Epithelial cell of proximal tubule (primary cell): ENCODE measurements at places on chromosomes 5 and 9. TPM values are rescaled to one million over a fixed set of nuclear protein-coding genes. Genes with fewer than 3 reads are reported as not detected.

The PCDHA10 gene
- total RNA-seq, result under 0.01 and 0.06 TPM in 2 replicates

DNA sequence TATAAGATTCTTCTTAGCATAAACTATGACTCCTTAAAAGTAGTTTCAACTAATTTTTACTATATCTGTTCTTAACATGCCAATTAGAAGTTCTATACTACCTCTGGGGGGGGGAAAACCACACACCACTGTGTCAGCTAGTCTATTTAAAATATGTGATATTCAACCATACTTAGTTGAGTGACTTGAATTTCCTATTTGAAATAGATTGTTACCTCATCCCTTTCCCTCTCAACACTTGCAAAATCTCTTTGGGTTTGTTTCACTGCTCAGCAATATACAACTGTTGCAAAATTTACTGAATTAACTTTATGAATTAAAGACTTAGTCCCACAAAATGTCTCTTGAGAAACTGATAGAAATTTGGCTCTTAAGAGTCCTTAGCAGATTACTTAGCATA is 151.1 kb upstream of the POU5F2 start:
- DNase-seq, result no peak

The IL3 gene
- total RNA-seq, result not detected in 2 replicates

DNA sequence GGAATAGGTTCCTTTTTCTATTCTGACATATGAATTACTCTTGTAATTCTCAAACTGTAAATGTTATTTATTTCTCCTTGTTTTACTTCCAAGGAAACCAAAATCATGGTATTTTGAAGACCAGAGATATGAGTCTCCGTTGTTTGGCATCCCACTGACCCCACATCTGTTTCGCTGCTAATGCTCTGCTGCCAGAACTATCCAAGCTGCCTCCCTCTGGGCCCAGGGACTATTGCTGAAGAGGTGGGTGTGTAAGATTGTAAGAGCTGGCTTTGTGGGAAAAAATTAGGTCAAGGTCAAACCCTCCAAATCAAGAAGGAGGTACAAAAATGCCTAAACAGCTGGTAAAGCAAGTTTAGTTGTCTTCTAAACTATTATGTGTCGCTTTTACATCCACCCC is 129.4 kb upstream of the MYO10 start:
- DNase-seq, result no peak

DNA sequence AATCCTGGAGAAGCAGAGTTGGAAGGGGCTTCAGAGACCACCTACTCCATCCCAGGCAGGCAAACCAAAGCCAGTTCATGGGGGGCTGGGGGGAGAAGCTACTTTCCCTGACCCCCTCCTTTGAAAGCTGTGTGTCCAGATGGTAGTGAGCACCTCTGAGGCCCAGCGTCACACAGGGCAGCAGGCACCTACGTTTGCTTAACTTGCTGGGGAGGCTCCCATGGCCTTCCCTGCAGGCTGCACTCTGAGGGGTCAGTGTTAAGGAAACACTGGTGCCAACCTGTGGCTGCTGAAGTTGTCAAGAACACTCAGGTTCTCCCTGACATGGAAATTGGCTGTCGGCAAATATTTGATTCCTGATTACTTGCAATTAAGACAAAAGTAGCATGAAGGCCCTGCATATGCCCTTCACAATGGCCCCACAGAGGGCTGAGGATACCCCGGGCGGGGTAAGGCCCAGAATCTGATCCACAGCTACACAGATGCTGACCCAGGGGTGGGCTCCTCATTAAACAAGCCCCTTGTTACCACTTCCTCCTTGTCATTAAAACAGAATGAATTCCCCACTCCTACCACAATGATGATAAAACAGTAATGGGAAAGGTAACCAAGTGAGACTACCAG is 208.5 kb downstream of the FSTL4 start:
- no peak for DNase-seq

The TMEM252 gene
- total RNA-seq, result not detected in 2 replicates

The FOXD4L5 gene
- not detected in 2 replicates for total RNA-seq

The TNFSF8 gene
- not detected in 2 replicates for total RNA-seq

DNA sequence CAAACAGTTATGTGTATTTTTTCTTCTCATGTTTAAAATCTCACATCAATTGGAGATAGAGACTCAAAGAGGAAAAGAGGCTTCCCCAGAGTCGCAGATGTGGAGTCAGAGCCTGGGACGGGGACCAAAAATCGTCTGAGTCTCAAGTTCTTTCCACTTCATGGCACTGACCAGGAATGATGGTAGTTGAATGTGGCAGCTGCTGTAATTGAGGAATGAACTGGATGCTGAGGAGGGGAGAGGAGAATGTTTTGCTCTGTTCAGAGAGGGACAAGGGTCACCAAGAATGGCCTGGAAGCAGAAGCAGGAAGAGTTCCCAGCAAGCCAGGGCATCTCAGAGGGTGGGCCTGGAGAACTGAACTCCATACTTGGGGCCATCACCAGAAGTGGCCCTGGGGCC is 103.9 kb downstream of the NSG2 start:
- DNase-seq, result no peak

The PKD2L2 gene
- not detected in 2 replicates for total RNA-seq

The LRRC70 gene
- 0.29 TPM in 1 of 2 replicates, not detected in the other for total RNA-seq
